Forelimb muscle (tissue), 1 donor: ENCODE measurements at places on chromosomes 12 and 14.

DNA sequence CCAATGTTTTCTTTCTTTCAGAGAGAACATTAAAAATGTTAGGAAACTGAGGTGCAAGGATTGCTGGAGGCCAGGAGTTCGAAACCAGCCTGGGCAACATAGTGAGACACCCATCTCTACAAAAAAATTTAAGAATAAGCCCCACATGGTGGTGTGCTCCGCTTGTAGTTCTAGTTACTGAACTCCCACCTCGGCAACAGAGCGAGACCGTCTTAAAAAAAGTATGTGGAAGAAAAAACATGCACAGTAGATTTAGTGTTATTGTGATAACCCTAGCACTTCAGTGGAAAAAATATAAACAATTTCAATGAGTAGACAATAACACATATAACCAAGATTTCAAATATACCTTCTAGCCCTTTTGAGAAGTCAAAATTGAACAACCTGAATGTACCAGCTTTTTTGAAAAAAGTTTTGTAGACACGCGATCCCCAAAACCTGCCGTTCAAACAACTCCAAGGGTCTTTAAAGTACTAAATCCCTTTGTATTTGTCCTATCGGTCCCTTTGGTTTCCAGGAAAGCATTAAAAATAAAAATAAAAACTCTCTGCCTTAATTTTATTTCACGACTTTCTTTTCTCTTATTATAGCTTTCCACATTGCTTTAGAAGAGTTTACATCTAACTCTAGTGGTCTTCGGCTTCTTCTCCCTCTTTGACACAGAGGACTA is 1.0 kb upstream of the ANO6 start:
- DNase-seq: no peak

GRCh38 chr12:25950329-25951115 is 8.0 kb upstream of the RASSF8 start:
- no peak for DNase-seq

DNA sequence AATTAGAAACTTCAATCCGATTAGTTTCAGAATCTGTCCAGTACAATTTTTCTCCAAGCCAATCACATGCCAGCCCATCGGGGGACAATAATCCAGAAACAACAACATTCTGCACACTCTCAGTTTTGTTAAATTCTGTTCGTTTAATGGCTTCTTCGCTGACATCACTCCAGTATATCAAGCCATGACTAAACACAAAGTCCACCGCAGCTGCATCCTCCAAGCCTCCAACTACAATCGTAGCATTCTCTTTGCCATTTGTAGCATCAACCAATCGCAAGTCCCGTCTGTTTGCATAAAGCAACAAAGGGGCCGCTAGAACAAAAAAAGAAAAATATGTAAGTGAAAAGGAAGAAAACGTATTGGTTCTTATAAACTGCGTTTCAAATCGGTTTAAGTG is 22.5 kb downstream of the LRP6 start:
- no peak for DNase-seq

GRCh38 chr12:53862831-53863230 is 75.8 kb upstream of the HOXC13 start:
- DNase-seq: no peak

DNA sequence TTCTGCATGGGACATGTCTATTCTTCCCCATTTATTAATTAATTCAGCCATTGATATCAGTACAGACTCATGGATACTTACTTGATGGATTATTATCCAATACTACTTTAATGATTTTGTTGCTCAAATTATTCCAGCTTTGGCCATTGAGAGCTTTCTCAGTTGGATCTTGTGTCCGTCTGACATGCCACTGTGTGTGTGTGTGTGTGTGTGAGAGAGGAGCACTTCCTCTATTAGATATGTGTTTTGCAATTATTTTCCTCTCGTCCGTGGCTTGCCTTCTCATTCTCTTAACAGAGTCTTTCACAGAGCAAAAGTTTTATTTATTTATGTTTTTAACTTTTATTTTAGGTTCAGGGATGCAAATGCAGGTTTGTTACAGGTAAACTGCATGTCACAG is 194.2 kb downstream of the ADGRD1 start:
- DNase-seq: no peak

GRCh38 chr12:53659011-53659551 is 16.8 kb downstream of the ATP5MC2 start:
- no peak for DNase-seq

GRCh38 chr12:121513464-121514183 is 67.2 kb downstream of the KDM2B start:
- DNase-seq: no peak

- no peak for DNase-seq
Observed at GRCh38 chr12:102568276-102568675, 87.9 kb upstream of the IGF1 start.

- peak; percentile 8 for DNase-seq
Observed at GRCh38 chr12:30269496-30269895, 426.2 kb downstream of the IPO8 start.
